Stimulated activated CD4-positive, alpha-beta T cell treated with anti-CD3 and anti-CD28 coated beads, TNF-alpha, amount 100 ng/mL, for 1 hour (primary cell): ENCODE measurements at places on chromosomes 3 and 15.

GRCh38 chr3:119880966-119881365 lies 99.1 kb downstream of the NR1I2 start:
- DNase-seq, result no peak

DNA sequence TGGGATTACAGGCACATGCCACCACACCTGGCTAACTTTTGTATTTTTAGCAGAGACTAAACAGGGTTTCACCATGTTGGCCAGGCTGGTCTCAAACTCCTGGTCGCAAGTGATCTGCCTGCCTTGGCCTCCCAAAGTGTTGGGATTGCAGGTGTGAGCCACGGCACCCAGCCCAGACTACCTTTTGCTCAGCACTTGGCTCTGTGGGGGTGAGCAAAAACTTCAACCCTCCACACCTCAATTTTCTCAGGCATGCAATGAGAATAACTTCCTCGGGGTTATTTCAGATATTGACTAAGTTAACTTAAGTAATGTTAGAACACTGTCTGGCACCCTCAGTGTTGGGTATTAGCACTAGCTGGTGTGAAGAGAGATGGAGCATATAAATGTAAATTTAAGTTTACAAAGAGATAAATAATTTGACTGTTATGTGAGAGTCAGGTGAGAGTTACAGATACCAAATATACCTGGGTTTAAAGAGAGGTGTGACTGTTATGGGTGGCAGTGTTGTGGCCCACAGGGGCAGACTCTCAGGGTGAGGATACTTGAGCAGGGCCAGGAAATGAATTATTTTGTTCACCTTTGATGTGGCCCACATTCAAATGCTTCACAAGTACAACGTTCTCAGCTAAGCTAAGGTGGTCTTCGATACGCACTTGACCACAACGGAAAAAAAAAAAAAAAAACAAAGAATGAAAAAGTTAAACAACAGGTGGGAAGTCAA lies 29.0 kb downstream of the CPOX start:
- DNase-seq, result no peak

- no peak for DNase-seq
These were observed 25.6 kb downstream of the KCNH8 start for GRCh38 chr3:19173945-19174344.

- DNase-seq, result no peak
These were observed 593 bp downstream of the FAM219B start for GRCh38 chr15:74906067-74906449.

DNA sequence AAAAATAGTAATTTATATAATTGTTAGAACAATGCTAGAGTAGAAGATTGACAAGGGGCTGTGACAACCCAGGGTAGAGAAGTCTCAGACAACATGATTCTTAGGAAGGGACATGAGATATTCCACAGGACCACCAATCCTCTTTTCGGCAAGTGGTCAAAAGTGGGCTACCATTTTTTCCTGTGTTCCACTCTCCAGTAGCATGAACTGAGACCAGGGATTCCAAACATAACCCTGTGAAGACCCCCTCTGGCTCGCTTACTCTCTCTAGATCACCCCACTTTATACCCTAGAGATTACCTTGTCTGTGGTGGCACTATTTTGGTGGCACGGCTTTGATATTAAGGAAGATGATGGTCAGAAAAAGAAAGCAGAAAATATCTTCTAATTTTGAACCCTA lies 960 bp downstream of the GCSAM start:
- DNase-seq, result no peak

DNA sequence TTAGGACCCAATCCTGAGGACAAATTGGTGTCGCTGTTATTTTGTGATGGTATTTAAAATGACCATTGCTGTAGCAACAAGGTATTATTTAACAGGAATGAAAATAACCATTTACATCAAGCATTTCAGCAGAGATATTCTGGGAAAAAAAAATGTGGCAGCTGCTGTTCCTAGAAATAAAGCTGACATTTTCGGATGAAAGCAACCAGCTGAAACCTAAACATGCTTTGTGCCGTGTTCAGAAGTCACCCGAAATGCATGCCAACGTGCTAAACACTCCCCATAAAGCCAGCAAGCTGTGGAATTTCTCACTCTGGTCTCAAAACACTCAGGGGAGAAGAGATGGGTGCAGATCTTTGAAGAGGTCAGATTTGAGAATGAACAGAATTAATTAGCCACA lies 31.5 kb upstream of the TAFA4 start:
- DNase-seq, result no peak

DNA sequence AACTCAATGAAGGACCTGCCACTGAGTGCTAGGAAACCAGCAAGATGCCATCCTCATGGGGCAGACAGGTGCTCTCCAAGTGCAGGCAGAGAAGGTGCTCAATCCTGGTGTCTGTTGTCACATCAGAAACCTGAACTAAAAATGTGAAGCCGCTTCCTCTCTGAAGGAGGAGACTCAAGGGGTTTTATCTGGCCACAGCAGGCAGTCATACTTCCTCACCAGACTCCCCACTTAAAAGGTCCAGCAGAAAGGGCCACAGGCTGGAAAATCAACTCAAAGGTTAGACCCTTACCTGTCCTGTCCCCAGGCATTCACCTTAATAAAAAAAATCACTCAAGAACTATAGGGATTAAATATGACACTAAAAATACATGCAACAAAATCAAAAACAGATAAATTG lies 4.8 kb downstream of the CCDC12 start:
- DNase-seq, result no peak

- DNase-seq, result no peak
These were observed 93.0 kb downstream of the NPTN start for GRCh38 chr15:73540161-73540560.

DNA sequence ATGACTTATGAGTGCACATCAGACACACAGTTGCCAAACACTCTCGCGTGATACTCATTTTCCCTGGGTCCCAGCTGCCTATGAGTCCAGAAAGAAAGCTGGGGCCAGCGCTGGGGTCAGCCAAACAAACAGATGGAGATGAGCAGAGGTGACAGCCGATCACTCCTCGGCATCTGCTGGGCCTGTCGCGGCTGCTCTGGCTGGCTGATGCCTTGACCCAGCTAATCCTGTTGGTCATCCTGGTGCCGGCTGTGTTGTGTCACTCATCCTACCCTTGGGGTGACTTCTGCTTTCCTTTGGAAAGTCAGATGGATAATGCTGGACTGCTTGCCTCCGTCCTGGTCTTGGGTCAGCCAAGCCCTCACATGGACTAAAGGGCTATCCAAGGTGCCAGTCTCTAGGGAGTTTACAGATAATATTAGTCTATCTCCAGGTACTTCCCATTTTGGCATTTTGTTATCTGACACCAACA lies 105.3 kb upstream of the PDZRN3 start:
- no peak for DNase-seq

GRCh38 chr3:15896500-15896899 lies 98.7 kb upstream of the ANKRD28 start:
- no peak for DNase-seq

DNA sequence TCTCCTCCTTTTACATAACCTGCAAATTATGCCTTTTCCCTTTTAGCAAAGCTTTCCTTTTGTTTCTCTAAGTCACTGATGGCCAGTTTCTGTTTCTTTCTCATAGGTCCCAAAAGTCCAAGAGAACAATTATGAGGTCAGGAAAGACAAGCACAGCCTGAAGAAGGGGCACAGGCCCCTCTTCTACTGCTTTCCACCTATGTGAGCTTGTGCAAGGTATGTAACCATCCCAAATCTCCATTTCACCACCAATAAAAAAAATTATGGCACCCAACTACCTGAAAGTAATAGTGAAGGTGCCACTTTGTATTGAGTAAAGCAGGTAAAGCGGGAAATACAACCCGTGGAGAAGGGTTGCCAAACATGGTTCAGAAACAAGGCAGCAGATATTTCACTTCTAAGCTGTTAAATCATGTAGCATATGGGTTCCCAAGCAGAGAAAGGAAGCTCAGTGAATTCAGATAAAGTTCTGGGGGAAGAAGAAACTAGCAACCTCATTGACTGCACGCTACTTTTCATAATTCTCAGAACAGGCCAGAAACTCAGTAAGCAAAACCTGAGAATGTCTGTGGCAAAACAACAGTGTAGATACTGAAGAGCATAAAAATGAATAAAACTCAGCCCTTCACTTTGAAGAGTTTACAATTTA lies 4.2 kb downstream of the PLOD2 start:
- no peak for DNase-seq
